ENCODE measurements at places on chromosomes 5 and 9. TPM values are rescaled to one million over a fixed set of nuclear protein-coding genes. Genes with fewer than 3 reads are reported as not detected.
A peak's percentile ranks its signal among the peaks of the same experiment; 100 is the strongest.

- no peaks in the 10 kb centered on the region for H3K27me3 ChIP-seq
- H3K4me1 ChIP-seq: no peaks in the 10 kb centered on the region
- H3K36me3 ChIP-seq: no peaks in the 10 kb centered on the region
These were observed 815.0 kb downstream of the DTWD2 start for GRCh38 chr5:118173340-118173739.

DNA sequence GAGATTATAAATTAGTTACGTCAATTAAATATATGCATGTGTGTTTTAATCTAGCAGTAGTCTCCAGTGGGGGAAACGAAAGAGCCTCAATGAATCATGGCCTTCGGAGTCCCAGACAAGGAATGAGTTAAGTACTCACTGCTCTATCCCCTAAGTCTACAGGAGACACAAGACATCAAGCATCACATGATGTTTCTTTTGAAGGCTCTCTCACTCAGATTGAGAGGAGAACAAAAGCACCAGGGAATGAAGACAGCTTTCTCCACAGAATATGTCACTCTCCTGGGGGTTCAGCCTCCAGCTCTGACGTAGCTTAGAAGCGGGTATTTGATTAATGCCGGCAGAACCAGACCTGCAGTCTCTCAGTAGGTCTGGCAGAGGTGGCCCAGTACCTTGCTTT, 381.4 kb downstream of the ACTL7B start:
- H3K27ac ChIP-seq: no peak overlapping the region
- H3K36me3 ChIP-seq: no peaks in the 10 kb centered on the region
- H3K4me3 ChIP-seq: no peak overlapping the region
- DNase-seq: no peak
- no peaks in the 10 kb centered on the region for H3K4me1 ChIP-seq

DNA sequence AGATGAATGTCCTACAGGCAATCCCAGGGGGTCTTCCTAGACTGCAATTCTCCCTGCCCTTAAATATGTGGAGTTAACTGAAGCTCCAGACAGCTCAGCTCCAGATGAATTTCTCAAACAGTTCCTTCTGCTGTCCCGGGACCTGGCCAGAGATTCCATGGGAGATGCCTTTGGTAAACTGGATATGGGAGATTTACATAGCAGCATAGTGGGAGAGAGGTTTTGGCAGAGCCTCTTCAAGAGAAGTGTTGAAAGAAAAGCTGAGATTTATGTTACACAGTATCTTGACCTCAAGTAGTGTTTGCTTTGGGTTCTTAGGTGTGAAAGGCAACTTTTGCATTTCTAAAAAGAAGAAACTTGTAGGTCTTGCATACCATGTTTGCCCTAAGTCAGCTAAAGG, 364.9 kb downstream of the ARRDC3 start:
- DNase-seq: no peak
- H3K27ac ChIP-seq: no peak overlapping the region
- H3K27me3 ChIP-seq: no peaks in the 10 kb centered on the region
- H3K4me3 ChIP-seq: no peak overlapping the region

- H3K4me1 ChIP-seq: no peaks in the 10 kb centered on the region
- H3K36me3 ChIP-seq: no peaks in the 10 kb centered on the region
- no peak for DNase-seq
These were observed 5.1 kb upstream of the POU5F2 start for GRCh38 chr5:93746406-93747056.

The ABO gene
- not detected for total RNA-seq

- H3K4me1 ChIP-seq: no peaks in the 10 kb centered on the region
- no peak overlapping the region for H3K4me3 ChIP-seq
- no peak for DNase-seq
- H3K36me3 ChIP-seq: no peaks in the 10 kb centered on the region
- no peak overlapping the region for H3K27ac ChIP-seq
These were observed 138.7 kb upstream of the PPP1R26 start for GRCh38 chr9:135340726-135341475.

The PLAC8L1 gene
- not detected for total RNA-seq

DNA sequence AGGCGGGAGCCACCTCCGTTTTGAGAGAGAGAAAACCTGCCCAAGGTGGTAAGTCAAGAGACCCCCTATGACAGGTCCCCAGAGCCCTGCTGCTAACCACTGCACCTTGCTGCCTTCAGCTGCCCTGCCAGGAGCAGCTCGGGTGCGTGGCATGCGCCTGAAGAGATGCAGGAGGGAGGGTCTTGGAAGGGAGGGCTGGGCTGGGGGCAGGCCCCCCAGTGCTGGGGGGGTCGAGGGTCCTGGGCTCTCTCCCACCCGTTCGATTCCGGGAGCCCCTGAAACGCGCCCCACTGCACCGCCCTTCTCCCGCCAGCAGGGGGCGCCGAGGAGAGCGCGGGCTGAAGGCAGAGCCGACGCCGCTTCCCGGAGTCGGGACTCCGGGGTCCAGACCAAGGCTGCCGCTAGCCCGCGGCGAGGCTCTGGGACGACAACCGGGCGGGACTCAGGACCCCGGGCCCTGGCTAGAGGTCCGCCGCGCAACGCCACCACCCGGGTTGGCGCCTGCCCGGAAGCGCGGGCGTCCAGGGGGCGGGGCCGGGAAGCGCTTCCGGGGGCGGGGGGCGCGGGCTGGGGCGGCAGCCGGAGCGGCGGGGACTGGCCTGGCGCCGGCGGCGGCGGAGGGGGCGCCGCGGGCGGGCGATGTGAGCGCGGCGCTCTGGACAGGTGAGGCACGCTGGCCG, at the start of gene ZBTB34:
TSS of gene ZBTB34 (plus strand) at position 563 of the 680 bp plus-strand sequence. CDS start 18,761 bp downstream, outside the sequence.
- no peak for DNase-seq
- H3K27me3 ChIP-seq: peaks cover 2% of the 10 kb centered on the region
- peak within 1 kb of the TSS; percentile 83 for H3K4me3 ChIP-seq
